ENCODE measurements at places on chromosomes 6 and 20.
A peak's percentile ranks its signal among the peaks of the same experiment; 100 is the strongest.

GRCh38 chr6:17276766-17277165 lies 4.4 kb upstream of the RBM24 start:
- DNase-seq = no peak

DNA sequence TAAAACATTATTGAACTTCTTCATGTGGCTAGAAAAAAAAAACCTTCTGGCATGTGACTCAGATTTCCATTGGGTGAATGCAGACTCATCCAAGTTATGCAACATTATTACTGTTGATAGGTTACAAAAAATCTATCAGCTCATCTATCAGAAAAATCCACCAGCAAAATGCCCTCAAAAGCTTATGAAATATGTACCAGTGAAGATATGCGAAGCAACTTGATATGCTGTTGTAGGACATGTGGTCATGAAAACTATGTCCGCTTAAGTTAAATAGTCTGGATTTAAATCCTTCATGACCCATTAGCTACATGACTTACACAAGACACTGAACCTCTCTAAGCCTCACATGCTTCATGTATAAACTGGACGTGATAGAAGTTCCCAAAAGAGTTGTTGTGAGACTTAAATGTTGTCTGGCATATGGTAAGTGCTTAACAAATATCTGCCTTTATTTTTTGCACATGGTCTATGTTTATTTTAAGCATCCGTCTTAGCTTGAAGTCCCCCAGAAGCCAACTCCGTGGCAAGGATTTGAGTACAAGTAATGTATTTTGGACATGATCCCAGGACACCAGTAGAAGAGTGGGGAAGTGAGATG lies 12.5 kb upstream of the BFSP1 start:
- DNase-seq = peak; percentile 74

- DNase-seq = peak; percentile 87
Observed at GRCh38 chr6:81751388-81752083, 945 bp downstream of the TENT5A start.

GRCh38 chr6:148214667-148215066 lies 128.0 kb upstream of the SASH1 start:
- no peak for DNase-seq

GRCh38 chr6:118103381-118104146 lies 196.5 kb downstream of the SLC35F1 start:
- DNase-seq = no peak

GRCh38 chr20:24917797-24918578 lies 31.1 kb upstream of the CST7 start:
- DNase-seq = peak; percentile 66

- DNase-seq = no peak
Observed at GRCh38 chr6:144559865-144560593, 274.9 kb downstream of the UTRN start.

DNA sequence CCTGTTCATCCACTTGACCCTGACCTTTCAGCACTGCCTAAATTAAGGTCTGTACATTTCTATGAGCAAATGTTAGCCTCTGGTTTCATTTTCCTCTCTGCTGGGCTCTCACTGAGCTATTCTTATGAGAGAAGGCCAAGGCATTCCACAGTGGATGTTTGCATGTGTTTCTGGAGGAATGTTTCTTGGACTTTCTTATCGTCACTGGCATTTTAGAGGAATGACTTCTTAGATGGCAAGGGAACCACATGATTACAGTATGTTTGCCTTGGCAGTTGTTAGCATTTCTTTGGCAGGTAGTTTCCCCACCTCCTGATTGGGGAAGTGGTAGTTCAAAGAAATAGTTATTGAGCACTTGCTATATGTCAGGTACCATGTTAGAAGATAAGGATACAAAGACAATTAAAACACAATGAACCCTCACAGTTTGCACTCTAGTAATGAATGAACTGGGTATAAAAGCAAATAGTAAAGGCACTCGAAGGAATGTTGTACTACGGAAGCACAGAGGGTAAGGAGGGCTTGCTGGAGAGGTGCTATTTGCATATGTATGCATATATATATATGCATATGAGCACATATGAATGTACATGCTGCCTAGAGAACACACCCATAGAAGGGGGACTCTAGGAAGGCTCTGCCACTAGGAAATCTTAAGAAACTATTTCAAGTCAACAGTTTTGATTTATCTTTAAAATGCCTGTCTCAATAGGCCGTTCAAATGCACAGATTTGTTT lies 307.4 kb downstream of the EYA4 start:
- DNase-seq = no peak

- DNase-seq = no peak
Observed at GRCh38 chr20:29741594-29741893, 1515.9 kb upstream of the DEFB115 start.

All from muscle of back (tissue), 13 donors.